ENCODE measurements at places on chromosomes 7 and 10. TPM values are rescaled to one million over a fixed set of nuclear protein-coding genes. Genes with fewer than 3 reads are reported as not detected.
A peak's percentile ranks its signal among the peaks of the same experiment; 100 is the strongest.

MYOZ1 gene
- not detected for total RNA-seq

MYL10 gene
- not detected for total RNA-seq

TDRD1 gene
- total RNA-seq = 0.25 TPM

RGR gene
- total RNA-seq = not detected

DYDC2 gene
- 0.79 TPM for total RNA-seq

CYP2C19 gene
- total RNA-seq = not detected

DNA sequence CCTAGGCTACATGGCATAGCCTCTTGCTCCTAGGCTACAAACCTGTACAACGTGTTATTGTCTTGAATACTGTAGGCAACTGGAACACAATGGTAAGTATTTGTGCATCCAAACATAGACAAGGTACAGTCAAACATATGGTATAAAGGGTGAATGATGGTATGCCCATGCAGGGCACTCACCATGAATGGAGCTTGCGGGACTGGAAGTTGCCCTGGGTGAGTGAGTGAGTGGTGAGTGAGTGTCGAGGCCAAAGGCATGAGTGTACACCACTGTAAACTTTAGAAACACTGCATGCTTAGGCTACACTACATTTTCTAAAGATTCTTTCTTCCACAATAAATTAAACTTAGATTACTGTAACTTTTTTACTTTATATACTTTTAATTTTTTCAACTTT, 165.7 kb downstream of the PARD3 start:
- DNase-seq = no peak

DNA sequence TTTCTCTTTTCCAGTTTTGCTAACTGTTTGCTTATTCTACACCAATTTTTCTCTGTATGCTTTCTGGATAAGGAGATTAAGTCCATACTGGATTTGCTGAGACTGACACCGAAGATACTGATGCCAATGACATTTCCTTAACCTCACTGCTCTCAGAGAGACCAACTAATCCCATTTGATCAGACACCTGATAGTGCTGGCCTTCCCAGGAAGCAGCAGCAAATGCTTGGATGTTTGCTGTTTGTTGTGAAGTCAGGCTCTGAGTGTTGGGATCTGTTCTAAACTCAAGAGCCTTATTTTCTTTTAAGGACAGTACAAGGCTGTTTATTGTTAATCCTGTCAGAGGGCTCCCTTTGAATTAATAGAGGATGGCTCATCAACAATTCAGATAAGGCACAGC, 143.3 kb downstream of the ANK3 start:
- DNase-seq = no peak

DNA sequence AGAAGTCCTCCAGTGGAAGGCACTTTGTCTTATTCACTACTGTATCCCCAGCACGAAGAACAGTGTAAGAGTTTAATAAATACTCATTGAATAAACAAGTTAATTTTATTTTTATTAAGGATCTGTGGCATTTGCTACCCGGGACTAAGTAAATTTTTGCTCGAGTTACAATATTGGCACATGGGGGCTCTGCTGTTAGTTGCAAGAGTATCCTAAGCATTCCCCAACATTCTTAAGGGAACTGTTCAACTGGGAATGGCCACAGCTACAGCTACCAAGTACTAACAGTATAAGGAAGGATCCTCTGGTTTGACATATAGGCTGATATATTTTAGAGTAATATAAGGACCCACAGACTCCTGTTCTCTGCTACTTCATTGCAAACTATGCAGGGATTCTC, 8.7 kb upstream of the LRRTM3 start:
- DNase-seq = no peak

GRCh38 chr7:150432915-150433892, 17.2 kb upstream of the GIMAP8 start:
- DNase-seq = no peak

DNA sequence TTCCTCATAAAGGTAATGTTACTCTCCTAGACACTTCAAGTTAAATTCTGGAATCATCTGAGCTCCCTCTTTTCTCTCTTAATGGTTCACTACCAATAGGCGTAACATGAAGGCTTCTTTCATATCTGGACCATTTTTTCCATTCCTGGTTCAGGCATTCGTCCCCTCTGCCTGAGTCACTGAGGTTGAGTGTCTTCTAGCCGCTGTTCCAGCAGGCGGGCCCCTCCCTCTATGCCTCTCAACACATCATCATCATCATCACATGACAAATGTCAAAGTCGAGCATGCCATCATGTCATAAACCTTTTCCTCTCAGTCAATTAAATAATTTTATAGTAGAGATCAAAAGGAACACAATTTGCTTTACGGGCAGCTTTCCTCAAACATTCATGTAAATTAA, 168.9 kb upstream of the ASAH2 start:
- peak; percentile 25 for DNase-seq

GRCh38 chr10:13892001-13892491, 305.3 kb downstream of the PRPF18 start:
- no peak for DNase-seq

DNA sequence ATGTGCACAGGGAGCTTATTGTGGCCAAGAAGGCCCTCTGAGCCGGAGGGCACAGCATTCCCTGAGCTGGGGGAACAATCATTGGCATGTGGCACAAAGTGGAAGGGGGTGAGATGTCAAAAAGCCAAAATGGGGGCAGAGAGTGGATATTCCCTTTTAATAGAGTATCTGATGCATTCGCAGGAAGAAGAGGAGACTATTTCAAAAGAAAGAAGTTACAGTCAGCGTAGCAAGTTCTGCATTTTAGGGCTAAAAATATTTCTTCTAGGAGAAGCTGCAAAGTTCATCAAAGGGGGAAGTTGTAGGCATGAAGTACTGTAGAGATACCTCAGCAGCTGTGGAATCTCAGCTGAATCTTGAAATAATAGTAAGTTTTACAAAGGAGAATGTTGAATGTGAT, 136.0 kb upstream of the WDR11 start:
- no peak for DNase-seq

GRCh38 chr7:98266840-98267239, 14.6 kb upstream of the BRI3 start:
- DNase-seq = no peak

DNA sequence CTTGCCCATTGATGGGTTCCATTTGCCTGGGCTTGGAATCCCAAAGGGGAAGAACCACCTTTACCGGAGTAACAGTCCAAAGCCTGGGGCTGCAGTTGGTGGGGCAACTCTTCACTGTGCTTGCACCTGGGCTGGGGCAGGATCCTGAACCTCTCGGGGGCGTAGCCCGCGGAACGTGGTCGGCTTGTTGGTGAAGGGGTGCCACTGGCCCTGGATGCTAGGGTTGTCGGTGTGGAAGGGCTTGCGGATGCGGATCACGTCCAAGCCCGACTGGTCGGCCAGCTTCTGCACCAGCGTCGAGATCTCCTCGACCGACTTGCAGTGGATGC, 710 bp downstream of the MRPL43 start:
- DNase-seq = no peak

DNA sequence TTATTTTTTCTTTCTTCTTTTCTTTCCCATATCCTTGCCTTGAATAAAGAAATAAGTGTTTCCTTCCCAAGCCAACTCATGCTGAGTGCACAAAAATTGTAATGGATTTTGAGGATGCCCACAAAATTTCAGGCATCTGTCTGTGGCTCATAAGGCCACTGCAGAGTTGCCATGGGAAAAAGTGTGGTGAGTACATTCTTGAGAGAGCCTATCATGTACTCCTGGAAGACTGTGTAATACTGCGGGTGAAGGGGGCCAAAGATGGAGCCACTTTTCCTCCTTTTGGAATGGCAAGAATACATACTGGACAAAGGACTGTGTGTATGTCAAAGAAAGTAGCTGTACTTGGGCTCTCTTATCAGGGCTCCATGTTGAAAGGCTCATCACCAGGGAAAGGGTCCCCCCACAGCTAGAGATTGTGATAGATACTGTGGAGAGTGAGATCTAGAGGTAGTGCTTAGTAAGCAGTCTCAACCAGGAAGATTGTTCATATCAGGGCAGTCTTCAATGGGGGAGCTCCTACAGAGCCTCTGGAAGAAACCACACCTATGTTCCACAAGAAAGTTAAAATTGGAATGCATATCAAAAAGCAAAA, 341.6 kb upstream of the KCND2 start:
- no peak for DNase-seq

DNA sequence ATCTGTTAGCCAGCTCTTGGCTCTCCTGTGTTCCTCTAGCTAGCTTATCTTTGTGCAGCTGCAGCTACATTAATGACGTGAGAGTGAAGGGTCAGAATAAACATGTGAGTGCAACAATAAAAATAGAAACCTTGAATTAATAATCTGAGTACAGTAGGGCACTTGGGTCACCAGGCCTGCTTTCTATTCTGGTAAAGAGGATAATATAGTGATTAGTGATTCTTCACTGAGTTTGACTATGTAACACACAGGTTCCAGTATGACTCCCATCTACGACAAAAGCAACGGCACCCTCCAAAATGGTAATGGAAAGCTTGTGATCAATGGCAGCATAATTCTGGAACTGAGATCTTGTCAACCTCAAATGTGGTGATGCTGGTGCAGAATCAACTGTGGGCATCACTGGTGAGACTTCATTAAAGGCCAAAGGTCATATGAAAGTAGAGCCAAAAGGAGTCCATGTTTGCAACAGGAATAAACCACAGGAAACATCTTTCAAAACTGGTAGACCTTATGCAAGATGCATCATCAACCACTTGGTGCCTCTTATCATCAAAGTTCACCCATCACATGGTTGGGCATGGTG, 77.6 kb downstream of the NRBF2 start:
- peak; percentile 51 for DNase-seq

DNA sequence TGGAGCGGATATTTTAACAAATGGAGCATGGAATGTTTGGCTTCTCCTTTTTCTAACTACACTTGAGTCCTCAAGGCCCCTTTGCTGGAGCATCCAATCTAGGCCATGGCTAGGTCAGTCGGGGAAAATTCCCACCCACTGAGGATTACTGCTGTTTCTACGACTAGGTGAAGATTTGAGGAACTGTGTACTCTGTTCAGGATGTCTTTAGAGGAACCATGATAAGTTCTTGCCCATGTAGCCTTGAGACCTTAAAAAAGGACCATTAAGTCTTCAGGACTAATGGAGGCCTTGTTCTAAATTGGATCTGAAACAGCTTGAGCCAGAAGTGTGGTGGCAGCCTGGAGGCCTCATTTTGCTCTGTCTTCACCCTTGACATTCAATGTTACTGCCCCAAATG, 6.2 kb downstream of the AGK start:
- no peak for DNase-seq

DNA sequence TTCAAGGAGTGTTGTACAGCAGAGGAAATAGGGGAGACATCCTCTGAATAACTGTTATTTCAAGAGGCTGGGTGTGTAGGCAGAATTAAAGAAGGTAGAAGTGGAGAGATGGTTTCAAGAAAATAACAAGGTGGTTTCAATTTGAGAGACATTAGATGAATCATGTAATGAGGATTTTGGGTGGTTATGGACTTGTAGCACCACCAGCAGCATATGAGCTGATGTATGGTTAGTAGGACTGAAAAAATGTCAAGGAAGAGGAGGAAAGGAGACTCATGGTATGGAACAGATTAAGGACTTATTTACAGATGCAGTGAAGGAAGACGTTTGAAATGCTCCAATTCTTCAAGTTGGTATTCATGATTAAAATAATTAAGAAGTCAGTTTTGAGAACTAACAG, 166.2 kb downstream of the EXOC4 start:
- DNase-seq = no peak

GRCh38 chr10:47207281-47207615, 92.7 kb upstream of the GDF10 start:
- DNase-seq = peak; percentile 31

GRCh38 chr10:122559228-122559627, 1.3 kb upstream of the DMBT1 start:
- no peak for DNase-seq

DNA sequence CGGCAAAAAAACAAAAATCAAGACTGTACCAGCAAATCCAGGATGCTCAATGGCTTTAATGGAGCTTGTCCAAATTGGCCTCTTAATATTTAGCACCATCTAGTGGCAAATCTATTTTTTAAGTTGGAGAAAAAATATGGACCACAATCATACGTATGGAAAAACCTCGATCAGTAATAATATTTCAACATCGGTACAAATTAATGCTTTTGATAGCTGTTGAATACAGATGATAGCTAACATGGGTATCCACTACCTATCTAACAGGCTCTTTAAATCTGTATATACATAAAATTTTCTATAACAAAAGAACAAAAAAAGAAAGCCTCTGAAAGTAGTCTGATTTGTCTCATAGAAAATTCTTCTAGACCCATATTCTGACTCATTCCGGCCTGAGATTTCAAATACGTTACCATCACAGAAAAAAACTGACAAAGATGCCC, 29.2 kb downstream of the COA1 start:
- DNase-seq = no peak

GRCh38 chr10:100496567-100496966, 23.1 kb downstream of the SEC31B start:
- peak; percentile 20 for DNase-seq

GRCh38 chr7:12896316-12896715, 208.9 kb downstream of the ARL4A start:
- DNase-seq = no peak

- no peak for DNase-seq
Observed at GRCh38 chr10:61606959-61607907, 55.5 kb upstream of the CABCOCO1 start.

DNA sequence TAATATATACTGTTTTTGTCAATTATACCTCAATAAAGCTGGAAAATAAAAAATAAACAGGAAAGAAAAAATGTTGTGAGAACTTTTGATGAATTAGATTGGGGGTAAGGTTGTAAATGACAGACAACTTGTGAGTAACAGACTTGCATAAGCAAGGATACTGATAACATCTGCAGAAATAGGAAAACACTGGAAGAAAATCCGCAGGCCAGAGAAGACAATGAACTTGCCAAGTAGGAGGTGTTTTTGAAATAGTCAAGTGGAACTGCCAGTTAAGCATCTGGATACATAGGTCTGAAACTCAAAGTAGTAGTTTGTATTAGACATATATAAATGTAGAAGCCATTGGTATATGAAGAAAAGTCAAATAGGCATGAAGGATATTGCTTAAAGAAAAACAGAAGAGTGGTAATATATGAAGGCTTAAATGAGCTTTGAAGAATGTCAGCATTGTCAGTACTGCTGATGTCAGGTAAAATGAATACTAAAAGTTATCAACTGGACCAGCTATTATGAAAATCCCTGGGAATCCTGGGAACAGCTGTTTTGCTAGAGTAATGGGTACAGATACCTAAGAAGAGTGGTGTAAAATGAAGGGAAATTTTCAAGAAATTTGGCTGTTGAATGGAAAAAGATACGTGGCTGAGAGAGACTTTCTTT, 58.7 kb downstream of the DNAJC1 start:
- no peak for DNase-seq

- DNase-seq = no peak
Observed at GRCh38 chr7:16211402-16211925, 209.9 kb downstream of the CRPPA start.

DNA sequence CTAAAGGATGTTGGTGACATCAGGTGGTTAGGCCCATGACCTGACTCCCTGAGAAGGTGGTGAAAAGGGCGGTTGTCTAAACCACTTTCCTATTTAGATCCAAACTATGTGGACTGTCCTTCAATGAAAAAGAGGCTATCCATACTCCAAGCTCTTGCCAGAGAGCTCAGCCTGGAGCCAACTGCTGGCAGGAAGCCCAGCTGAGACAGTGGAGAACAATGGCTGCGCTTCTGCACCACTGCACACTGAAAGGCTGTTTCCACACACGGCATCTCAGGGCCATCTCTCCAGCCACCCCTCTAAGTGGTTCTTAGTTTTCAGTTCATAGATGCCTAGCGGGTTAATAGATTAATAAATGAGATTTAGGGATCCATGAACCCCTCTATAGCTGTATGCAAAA, 488.8 kb upstream of the ZMIZ1 start:
- DNase-seq = no peak

Data from activated CD4-positive, alpha-beta T cell treated with anti-CD3 and anti-CD28 coated beads for 36 hours (primary cell).